ENCODE measurements at places on chromosomes 3 and 15.

DNA sequence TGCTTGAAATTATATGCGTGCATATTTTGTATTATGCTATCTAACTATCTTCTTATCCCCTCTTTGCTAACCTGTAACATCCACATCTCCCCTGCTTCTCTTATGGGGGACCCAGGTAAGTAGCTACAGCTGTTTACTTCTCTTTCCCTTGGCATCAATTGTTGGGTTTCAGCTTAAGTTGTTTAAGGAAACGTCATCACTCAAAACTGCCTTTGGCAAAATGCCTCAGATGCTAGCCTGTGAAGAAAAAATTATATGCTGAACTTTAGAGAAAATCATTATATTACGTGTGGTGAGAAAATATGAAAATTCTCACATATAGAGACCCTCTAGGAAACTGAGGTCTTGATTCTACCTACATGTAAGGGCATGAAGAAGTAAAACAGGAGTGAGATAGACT lies 447.0 kb upstream of the NECTIN3 start:
- no peak for DNase-seq

GRCh38 chr3:118760585-118761290 lies 273.9 kb downstream of the IGSF11 start:
- DNase-seq, result no peak

DNA sequence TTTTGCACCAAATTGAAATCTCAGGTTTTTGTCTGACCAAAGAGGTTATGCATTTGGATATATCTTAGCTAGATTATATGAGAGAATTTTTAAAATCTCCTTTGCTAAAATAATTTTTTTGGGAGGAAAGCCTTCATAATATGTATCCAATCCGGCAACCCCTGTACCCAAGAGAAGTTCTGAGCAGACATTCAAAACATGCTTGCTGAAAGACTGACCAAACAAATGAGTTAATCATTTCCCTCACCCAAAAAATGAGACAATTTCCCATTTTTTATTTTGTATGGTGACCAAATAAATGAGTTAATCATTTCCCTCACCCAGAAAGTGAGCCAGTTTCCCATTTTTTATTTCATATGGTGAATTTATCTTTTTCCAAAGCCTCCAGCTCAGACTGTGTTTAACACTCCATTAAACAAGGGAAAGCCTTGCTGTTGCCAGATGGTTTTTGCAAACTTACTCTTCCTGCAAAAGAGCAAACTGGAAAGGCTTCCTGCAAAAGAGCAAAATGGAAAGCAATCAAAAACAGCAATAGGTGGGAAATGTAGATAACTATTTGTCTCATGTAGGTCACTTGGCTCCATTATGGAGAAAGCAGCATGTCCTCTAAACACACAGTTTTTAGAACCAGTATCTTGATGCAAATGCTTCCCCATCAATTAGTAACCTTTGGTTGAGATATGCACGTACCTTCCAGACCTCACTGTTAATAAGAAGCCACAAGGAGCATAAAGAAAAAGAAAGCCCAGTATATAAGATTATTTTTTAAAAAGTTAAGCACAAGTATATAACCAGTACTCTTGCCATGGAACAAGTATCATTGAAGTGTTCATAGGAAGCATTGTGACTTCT lies 78.4 kb upstream of the OSTN start:
- no peak for DNase-seq

DNA sequence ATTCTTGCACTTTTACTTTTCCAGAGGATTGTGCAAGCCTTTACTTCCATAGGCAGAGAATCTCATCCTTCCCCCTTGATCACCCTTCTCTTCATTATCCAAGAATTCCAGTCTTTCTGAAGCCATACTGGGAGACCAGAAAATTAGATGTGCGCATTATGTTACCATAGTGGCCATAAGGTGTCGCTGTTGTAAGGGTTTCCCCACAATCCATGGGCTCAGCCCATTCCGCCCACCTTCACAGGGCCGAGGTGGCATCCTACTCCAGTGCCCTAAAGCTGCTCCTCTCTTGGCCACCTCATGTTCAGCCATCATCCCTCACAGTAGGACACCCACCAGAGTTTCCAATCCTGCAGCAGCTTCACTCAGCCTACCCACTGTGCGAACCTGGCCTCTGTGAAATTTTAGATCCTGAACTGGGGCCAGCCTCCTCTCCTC lies 35.0 kb downstream of the CTSH start:
- DNase-seq, result no peak

- DNase-seq, result no peak
These were observed 540.9 kb upstream of the MDFIC2 start for GRCh38 chr3:70853161-70853944.

GRCh38 chr3:190424108-190424477 lies 25.6 kb downstream of the TMEM207 start:
- no peak for DNase-seq

GRCh38 chr3:38003817-38004414 lies 13.3 kb downstream of the VILL start:
- DNase-seq, result no peak

- no peak for DNase-seq
These were observed 53.5 kb downstream of the CEMIP start for GRCh38 chr15:80832686-80833085.

DNA sequence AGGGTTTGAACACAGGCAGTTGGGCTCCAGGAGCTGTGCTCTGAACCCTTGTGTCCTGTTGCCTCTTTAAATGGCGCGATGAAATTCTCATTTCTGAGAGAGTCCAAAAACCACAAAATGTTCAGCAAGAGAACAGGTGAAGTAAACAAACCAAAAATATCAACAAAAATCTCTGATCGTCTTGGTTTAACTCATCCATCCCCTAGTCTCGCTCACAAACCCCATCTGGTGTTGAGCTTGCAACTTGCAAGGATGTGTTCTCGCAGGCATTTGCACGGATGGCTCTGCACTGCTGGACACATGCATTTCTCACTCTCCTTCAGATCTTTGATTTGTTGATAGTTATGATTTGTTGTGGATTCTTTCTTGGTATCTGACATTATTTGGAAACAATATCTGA lies 31.1 kb downstream of the FAH start:
- no peak for DNase-seq

GRCh38 chr3:15339786-15340215 lies 7.4 kb upstream of the SH3BP5 start:
- no peak for DNase-seq

DNA sequence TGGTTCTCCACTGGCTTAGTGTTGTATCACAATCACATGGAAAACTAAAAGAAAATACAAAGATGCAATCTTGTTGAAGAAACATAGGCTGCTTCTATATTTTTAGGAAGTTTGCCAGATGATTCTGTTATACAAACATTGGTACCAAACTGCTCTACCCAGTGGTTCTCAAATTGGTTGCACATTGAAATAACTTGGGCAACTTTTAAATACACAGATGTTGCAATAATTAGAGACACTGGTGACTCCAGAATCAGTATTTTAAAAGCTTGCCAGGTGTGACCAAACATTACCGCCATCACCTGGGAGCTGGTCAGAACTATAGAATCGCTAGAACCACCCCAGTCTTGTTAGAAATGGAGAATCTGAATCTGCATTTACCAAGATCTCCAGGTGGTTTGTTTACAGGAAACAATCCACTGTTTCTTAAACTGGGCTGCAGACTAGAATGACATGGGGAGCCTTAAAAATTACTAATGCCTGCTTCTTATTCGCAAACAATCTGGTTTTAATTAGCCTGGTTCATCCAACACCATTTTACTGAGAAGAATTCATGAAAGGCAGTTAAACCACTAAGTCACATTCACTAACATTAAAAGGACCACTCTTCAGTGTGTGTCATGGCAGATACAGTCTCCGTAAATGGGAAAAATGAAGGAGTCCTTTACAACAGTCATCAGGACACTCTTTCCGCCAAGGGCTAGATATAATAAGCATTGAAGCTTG lies 76.5 kb downstream of the ACAP2 start:
- DNase-seq, result no peak

DNA sequence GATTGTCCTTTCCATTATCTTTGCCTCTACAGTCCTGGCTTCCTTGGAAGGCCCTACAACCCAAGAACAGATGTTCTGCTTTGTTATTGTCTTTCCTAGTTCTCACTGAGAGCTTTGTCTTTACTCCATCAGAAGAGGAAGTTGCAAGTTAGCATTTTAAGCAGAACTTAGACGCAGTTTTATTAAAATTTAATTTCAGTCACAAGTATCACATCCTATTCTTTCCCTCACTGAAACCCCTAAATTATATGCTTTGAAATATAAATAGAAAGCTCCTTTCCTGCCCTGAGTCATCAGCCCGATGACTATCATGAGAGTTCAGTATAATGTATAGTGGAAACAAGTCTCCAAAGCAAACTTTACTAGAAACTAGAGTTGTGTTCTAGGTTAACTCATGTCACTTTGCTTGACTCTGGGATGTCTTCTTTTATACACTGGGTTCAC lies 291.2 kb upstream of the RBMS3 start:
- DNase-seq, result no peak

DNA sequence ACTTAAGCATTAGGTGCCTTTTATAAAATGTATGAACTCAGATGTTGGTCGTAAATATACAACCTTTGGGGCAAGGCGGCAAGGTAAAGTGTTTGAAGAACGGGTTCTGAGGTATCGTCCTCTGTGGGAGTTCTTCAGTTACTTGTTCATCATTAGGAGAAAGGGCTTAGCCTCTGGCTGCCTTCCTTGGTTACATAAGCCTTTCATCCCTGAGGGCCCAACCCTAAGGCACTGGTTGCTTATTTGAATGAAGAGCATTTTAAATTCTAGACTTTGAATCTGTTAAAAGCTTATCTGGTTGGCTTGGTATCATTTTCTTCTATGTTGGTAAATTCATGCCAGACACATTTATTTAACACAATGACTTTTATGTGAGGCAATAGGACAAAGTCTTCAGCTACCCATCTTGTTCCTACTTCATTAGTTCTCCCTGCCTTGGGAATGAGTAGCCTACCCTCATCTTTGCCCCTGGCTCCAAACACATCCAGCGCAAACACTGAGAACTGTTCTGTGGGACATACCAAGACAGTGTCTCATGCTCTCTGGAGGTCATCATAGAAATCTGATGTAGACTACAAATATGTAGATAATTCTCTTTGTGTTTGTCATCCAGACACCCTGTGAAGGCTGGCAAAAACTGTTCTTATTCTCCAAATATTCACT lies 12.4 kb upstream of the CCDC80 start:
- DNase-seq, result no peak

All from stimulated activated naive CD8-positive, alpha-beta T cell treated with anti-CD3 and anti-CD28 coated beads, Interleukin-15, amount 100 ng/mL, for 72 hours (primary cell).